ENCODE measurements at places on chromosomes 13 and 19.

- DNase-seq, result no peak
Observed at GRCh38 chr19:31303262-31303815, 45.9 kb downstream of the TSHZ3 start.

GRCh38 chr19:31092274-31092673 lies 257.0 kb downstream of the TSHZ3 start:
- DNase-seq, result no peak

DNA sequence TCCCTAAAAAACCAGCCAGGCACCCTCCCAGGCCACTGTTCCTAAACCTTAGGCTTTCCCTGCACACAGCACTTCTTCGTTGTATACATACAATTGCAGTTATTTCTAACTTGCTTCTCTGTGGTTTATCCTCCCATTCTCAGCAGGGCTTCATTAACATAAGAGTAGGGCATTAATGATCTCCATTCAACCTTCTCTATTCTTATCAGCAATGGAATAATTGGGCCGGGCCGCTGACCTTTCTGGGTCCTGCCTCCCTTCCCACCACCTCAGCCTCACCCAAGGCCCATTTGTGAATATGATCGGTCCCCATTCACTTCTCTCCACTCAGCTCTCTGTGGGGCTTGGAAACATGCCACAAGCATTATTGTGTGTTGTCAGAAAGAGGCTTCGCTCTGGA lies 184.2 kb downstream of the SUCLA2 start:
- DNase-seq, result no peak

DNA sequence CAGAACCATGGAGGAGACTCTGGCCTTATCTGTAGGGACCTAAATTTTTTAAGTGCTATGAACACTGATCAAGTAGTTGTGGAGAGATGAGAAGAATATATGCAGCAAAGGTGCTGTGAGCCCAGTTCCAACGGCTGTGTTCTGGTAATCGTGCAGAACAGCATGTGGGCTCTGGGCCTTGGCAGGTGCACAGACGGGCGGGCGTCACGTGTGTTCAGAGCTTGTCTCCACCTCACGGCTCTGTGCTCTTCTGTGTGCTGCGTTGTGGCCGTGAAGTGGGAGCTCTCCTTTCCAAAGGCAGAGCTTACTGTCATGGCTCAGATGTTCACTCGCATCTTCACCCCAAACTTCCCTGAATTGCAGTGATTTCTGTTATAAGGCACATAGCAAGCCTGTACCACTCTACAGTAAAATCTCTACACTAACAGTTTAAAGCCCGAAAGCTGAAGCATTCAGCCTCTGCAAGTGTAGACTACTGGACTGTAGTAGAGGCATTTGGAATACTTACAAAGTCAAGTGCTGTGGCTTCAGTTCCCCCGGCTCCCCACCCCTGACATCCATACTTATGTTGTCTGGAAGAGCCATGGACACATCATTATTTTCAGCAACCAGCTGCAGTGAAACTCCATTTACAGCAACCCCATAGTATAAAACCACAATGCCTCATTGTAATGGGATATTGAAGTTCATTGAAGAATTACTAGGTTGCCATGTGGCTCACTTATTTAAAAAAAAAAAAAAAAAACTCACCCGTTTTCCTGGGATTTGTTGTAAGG lies 27.5 kb upstream of the TEX29 start:
- DNase-seq, result no peak
